ENCODE measurements at places on chromosomes 12 and 14.

DNA sequence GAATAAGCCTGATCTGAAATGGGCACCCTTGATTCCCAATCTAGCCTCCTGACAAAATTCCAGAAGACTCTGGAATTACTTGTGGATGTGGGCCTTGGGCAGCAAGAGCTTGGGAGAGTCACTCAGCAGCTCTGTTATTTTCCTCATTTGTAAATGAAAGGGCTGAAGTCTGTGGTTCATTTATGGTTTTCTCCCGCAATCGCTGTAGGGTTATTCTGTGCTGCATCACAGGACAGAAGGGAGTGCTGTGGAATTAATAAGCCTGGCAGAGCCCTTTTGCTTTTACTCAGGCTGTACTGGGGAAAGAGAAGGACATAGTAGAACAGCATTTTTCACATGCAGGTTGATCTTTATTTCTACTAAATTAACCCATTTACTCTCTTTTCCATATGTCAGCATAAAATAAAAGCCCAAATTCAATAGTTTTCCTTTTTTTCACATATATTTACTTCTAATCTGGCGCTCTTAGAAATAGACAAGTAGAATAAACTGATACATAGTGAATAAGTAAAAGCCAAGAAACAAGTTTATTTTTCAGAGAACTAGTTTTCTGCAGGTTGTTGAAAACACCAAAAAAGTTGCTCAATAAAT, 49.2 kb downstream of the DUSP16 start:
- DNase-seq, result no peak

DNA sequence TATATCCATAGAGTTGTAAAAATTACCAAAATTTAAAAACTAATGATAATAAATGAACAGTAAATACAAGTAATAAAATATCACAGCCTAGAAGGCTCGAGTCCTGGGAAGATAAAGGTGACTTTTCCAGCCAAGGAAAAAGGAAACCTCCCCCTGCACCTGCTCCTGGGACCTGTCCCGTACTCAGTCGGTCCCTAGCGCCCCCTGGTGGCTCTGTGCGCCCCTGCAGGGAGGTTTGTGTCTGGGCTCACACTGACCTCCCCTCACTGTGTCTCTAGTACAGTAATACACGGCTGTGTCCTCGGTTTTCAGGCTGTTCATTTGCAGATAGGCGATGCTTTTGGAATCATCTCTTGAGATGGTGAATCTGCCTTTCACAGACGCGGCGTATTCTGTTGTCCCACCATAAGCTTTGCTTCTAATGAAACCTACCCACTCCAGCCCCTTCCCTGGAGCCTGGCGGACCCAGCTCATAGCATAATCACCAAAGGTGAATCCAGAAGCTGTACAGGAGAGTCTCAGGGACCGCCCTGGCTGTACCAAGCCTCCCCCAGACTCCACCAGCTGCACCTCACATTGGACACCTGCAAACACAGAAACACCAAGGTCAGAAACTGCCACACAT, 1030.4 kb downstream of the TMEM121 start:
- DNase-seq, result peak; percentile 76

DNA sequence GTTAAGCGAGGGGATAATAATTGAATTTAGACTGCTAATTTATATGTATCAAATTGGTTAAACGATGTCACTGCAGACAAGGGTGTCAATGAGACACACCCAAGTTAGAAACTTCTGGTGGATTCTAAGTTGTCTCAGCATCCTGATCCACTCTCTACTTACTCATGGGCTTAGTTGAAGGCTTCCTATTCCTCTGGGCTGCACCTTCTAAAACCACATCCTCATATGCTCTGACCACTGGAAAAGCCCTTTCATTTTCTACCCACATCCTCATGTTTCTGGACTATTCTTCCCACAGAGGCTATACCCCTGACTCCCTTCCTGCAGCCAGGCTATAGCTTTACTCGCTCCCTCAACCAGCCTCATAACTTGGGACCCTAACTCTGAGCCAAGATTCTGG, 493.8 kb downstream of the VRK1 start:
- no peak for DNase-seq

DNA sequence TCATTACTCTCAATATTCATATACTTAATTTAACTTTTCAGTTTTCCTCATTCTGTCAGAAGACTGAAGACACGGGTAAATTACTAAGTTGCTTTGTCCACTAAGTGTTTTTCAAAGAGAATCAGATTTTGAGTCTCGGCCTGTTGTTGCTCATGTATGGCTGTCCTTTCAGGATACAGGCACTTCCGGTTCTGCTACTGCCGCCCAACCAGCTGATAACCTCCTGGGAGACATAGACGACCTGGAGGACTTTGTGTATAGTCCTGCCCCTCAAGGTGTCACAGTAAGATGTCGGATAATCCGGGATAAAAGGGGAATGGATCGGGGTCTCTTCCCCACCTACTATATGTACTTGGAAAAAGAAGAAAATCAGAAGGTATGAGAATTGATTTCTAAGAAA, 28.3 kb upstream of the TEAD4 start:
- DNase-seq, result no peak

DNA sequence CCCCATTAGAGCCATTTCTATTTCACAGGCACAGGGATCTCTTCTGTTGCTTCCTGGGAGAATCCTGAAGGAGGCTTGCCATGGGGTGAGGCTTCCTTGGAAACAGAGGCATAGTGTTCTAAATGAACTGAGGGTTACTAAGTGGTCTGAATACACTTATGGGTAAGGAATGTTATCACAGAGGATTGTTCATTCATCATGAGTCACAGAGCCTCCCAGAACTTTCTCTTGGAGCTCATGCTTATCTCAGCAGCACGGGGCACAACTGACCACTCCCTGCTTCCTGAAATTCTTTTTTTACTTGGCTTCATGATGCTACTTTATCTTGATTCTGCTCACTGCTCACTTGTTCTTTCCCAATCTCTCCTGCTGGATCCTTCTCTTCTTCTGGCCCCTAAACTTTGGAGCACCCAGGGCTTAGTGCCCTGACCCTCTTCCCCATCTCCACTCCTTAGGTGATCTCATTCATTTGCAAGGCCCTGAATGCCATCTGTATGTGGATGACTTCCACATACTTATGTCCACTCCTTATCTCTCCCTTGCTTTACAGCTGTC, 57.9 kb downstream of the ANO6 start:
- no peak for DNase-seq

DNA sequence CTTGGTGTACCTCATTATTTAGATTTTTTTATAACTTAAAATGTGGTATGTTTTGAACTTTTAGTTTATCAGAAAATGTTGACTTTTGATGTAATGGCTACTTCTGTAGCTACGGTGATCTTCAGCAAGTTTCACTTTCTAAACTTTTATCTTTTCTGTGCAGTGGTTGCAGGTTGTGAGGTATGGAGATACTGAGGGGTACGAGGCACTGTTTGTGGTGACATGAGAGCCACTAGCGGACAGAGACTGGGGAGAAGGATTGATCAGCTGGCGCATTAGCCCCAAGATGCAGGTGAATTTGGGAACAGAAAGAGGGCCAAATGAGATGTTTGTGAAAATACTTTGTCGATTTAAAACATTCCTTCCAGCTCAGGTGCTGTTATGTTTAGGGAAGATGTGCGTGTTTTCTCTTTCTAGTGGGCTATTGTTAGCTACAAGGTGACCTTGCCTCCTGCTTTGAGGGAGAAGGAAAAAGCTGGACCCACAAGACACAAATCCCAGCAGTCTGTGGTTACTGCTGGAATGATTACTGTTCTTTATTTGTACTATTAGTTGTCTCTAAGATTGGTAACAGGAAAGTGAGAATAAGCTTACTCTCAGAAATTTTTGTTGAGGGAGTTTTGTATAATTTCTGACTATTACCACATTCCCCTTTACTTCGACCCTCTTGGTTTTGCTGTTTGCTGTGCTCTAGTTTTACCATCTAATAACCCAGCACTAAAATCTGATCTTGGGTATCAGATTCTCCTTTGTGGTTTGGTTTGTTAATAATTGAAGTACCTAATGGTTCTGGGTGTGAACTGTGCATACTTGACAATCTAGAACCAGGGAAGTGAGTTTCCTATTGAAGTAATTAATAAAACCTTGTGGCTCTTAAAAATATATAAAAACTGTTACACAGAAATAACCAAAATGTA, 61.7 kb downstream of the FBXO34 start:
- no peak for DNase-seq

DNA sequence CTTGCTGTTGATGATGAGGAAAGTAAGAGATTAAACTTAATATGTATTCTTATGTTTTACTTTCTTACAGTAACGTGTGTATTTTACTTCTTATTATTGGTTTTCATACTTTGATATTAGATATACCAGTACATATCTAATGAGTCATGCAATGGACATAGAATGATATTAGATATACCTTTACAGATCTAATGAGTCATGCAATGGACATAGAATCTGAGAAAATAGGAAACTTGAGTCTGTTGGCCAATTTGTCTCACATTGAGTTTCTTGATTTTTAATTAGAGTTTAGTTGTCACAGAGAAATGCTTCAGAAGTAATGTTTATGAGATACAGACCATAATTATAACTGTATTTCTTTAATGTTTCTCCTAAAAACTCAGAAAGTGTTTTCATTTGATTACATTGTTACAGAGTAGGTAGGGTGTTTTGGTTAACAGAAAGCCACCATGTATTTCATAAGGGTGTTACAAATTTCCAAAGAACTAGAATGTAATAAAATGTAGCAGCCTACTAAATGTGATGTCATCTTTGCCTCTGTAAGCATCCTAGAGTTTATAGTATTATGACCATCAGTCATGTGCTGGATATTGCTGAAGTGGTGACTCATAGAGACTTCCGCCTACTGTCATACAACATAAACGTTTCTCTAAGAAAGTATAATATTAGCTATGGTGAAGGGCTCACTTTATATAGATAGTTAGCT, 3.0 kb downstream of the GAS2L3 start:
- DNase-seq, result no peak

DNA sequence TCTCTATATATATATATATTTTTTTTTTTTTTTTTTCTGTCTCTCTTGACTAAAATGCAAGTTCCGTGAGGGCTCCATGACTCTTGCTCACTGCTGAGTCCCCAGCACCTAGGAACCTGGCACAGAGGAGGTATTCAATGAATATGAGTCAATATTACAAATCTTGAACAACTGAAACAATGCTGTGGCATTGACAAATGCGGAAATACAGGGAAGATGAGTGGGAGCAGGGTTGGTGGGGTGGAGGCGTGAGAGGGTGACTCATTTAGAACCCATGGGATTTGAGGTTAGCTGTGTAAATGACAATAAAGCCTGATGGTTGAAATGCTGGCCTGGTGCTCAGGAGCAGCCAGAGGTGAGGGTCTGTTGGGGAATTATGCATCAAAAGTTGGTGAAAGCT, 121.7 kb upstream of the FUT8 start:
- DNase-seq, result peak; percentile 71

DNA sequence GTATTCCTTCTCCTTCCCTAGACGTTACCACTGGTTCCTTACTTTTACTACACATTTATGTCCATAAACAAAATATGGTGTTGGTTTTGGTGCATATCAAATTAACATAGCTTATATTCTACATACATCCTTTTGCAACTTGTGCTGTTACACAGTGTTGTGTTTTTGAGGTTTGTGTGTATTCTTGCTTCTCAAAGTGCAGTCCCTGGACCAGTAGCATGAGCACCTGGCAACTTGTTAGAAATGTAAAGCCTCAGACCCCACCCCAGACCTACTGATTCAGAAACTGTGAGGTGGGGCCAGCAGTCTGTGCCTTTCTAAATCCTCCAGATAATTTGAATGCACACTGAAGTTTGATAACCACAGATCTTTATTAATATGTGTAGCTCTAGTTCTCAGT, 65.9 kb downstream of the RNFT2 start:
- DNase-seq, result no peak

DNA sequence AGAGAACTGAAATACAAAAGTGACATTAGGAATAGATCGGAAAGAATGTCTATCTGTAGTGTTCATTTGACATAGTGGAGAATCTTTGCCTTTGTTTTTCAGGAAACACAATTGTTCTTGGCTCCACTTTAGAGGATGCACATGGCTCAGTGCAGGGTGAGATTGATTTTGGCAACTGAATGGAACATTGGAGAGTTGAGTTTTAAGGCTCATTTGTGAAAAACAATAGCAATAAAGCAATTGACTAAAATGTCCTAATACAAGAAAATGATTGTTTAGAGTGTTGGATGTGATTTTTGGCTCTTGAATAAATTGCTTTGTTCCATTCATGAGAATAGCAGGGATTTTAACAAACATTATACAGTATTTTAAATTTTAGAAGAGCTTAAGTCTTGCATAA, 116.4 kb downstream of the SLC38A1 start:
- no peak for DNase-seq

DNA sequence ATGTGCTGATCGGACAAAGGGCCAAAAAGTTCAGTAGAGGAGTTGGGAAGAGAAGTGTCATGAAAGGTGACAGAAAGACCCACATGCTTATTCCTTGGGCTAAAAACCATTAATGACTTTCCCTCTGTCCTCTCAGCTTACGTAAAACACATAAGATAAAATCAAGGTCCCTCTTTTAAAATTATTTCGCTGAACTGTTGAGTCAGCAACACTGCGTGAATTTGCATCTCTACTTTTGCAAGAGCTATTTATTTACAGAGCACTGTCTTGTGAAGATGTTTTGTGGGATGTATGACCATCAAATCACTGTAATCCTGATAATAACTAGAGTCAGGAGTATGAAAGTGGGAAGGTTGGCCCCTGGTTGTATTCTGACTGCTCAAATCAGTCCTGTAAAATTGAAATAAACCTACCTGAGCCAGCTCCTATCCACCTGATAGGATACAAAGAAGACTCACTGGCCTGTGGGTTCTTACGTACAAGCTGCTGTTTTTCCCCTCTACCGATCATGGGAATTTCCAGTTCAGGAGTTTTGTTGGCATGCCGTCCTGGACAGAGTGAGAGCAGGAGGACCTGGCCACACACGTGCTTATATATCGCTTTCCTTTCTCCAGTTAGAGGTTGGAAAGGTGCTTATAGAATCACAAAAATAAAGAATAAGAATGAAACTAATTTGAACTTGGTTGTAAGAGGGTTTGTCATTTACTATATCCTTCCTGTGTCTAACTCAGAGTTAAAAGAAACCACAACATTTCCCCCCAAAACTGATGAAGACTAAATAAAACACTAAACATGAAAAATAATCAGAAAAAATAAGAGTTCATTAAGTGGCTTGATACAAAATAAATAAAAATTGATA, 42.9 kb downstream of the IFNG-AS1 start:
- no peak for DNase-seq

DNA sequence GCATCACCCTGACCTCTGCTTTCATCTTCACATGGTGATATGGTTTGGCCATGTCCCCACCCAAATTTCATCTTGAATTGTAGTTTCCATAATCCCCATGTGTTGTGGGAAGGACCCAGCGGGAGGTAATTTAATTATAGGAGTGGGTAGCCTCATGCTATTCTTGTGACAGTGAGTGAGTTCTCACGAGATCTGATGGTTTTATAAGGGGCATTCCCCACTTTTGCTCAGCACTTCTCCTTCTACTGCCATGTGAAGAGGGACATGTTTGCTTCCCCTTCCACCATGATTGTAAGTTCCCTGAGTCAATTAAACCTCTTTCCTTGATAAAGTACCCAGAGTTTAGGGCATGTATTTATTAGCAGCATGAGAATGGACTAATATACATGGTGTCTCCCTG, 38.2 kb downstream of the TMBIM6 start:
- DNase-seq, result no peak
